ENCODE measurements at places on chromosomes 5 and 9.

GRCh38 chr5:57486027-57486602 is 3.5 kb upstream of the ACTBL2 start:
- DNase-seq: no peak

DNA sequence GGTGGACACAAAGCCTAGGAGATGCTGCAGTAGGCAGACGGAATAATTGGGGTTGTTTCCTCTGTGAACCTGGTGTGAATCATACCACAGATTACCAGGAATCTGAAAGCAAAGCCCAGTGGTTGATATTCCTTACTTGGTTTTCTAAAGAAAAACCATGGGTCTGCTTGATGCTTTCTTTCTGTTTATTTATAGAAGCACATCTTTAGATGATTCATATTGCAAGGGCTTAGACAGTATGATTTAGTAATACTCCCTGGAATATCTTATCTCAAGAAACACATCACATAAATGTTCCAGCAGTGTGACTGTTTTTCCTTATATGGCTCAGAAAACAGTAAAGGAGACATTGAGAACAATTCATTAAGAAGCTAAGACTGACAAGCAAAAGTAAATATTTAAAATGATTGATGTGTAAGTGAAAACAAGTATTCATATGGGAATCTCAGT is 623.3 kb downstream of the RAB3C start:
- DNase-seq: no peak

GRCh38 chr5:171309276-171310211 is 496 bp downstream of the TLX3 start:
- no peak for DNase-seq

GRCh38 chr9:91746357-91746756 is 203.7 kb downstream of the ROR2 start:
- DNase-seq: no peak

Data from Panc1 (cell line).